Activated T-cell treated with anti-CD3 and anti-CD28 coated beads, Interleukin-2, amount 50 U/mL, for 1 hour (primary cell): ENCODE measurements at places on chromosomes 4 and X.

- no peak for DNase-seq
Measured at GRCh38 chrX:82534086-82534597, 973.9 kb upstream of the POU3F4 start.

- DNase-seq = no peak
Measured at GRCh38 chr4:86497980-86498862, 95.9 kb upstream of the PTPN13 start.

GRCh38 chr4:54556587-54556986 is 101.2 kb upstream of the KIT start:
- DNase-seq = no peak

DNA sequence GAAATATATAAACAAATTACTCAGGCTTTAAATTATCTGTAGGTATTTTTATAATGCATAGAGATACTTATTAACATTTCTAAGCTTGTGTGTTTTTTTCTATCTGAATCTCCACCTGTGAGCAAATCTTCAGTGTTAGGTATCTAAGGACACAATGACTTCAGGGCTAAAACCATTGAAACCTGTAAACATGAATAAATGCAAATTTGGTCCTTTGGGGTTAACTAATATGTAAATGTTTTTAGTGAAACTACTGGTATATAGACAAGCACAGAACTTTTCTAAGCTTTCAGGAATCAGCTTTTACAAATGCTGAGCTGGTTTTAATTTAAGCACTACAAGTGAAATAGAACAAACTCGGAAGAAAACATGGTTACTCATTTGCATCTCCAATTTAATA is 147.9 kb downstream of the FBXO8 start:
- no peak for DNase-seq

DNA sequence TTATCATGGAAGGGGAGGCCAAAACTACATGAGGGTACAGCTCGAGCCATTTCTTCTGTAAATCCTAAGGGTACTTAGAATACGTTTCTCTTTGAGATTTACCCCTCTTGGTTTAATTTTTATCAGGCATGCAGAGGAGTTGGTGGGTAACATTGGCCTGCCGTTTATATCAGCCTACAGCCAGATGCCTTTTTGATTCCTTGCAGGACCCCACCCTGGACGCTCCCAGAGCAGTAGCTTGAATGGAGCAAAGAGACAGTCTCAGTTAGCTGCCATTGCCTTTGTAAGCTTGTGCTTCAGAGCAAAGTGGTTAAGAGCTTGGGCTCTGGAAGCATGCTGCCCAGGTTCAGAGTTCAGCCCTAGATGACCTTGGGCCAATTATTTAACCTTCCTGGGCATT is 9.0 kb downstream of the DOCK11 start:
- no peak for DNase-seq

GRCh38 chr4:138696771-138697170 is 318.8 kb upstream of the NOCT start:
- no peak for DNase-seq

DNA sequence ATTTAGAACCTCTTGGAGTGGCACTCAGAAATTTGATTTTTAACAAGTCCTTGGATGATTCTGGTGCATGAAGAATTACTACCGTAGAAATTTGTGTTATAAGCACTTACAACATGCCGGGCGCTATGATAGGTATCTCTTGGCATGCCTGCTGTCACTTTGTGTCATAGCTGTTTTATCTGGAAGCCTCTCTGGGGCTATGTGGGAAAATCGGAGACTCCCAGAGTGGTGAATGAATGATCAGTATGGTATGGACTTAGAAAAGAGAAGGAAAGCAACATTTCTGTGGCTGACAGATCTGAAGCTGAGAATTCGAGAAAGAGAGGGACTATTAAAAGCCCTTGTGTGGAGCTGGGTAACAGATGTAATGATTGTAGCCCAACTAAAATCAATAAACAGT is 177.4 kb upstream of the MAMLD1 start:
- no peak for DNase-seq

GRCh38 chrX:43269201-43269600 is 386.9 kb upstream of the MAOA start:
- no peak for DNase-seq

DNA sequence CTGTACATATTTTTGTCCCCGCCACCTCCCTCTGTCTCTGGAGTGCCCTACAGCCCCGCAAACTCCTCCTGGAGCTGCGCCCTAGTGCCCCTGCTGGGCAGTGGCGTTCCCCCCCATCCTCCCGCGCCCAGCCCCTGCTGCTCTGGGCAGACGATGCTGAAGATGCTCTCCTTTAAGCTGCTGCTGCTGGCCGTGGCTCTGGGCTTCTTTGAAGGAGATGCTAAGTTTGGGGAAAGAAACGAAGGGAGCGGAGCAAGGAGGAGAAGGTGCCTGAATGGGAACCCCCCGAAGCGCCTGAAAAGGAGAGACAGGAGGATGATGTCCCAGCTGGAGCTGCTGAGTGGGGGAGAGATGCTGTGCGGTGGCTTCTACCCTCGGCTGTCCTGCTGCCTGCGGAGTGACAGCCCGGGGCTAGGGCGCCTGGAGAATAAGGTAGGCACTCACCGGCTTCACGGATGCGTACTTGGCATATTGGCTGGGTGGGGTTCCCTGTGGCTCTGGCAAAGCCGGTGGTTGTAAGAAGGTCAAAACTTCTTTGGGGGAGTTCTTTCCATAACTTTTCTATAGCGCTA is 653 bp downstream of the HHIP start:
- DNase-seq = no peak

DNA sequence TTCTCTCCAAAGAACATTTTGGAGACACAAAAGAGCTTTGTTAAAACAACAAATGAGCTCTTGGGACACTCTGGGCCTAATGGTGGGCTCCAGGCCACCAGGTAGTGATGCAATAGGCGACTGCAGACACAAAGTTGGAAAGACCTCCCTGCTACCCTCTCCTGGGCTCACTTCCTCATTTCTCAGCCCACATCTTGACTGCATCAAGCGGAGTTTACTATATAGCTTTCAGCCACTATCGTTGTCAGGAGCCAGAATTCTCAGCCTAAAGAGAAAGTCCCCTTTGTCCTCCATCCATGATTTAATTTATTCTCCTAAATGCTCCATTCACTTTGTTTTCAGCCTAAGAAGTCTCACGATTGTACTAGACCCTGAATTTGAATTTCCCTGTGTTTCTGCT is 114.9 kb downstream of the EFHC2 start:
- no peak for DNase-seq

DNA sequence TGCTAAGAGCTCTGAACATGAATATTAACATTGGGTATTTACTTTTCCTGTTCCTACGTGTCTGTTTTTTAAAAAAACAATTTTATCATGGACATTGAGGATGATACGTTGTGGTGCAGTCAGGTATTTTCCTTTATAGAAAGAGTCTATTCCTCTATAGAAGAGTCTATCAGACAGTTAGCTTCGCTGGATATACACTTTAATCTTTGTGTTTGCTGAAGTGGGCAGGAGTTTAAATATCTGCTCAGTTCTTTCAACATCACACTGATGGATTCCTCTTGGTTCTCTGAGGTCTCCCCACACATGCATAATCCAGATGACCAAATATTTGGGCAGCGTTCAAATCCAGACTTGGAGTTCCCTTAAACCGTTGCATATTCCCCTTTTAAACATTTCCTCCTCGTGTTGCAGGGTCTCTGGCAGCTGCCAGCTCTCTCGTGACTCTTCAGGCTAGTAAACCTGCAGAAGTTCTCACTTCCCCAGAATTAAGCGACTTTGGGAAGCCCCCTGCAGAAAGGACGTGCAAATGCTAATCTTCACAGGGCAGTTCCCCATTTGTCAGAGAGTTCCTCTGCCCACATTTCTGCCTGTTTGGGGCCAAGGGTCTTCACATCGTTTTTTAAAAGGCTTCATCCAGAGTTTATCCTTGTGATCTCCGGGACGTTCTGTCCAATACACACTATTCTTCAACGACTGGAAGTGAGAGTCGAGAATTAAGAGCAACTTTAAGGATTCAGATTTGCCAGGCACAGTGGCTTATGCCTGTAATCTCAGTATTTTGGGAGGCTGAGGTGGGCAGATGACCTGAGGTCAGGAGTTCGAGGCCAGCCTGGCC is 20.5 kb upstream of the DHRSX start:
- no peak for DNase-seq

DNA sequence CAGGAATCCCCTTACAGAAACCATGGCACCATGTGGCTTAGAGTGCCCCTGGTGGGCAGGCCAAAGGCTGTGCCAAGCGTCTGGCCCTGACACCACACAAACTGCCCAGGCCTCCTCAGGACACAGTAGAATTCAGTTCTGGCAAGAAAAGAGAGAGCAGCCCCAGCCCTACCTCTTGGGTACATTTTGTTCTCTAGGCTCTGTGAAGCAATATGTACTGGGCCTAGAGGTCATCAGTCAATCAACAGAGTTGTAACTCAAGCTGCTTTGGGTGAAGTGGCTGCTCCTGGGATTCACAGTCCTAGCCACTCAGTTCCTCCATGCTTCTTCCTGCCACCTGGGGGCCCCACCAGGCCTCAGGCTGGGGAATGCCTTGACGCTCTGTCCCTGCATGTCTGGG is 158.1 kb upstream of the MAMLD1 start:
- DNase-seq = no peak

DNA sequence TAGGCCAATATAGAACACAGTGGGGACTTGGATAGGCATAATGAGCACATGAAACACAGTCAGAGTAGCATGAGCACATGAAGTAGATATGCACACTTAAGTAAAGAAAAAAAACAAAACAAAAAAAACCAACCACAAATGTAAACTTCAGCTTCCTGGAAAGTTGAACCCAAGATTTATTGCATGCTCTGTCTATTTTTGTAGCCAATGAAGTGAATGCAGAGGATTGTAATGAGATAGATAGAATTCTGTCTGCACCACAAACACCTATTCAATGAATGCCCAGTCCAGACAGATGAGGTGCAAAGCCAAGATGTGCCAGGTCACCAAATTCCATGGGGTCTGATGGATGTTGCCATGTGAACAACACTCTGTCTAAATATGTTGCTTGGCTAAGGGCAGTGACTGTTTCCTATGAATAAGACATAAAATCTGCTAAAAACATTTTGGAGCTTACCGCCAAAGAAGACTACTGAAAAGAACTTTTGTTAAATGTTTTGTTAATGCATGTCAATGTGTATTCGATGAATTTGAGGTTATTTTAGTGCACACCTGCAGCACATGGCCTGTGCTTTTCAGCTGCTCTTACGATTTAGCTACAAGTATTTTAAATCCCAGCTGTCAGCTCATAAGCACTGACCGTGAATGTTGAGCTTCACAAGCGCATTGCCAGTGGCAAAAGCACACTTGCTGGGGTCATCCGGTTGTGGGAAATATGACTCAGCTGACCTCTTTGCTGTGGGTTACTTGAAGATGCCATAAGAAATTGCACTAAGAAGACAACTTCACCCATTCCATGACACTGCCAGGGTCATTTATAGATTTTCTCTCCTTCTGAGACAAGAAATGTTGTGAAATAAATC is 374.8 kb upstream of the GNPDA2 start:
- DNase-seq = no peak

DNA sequence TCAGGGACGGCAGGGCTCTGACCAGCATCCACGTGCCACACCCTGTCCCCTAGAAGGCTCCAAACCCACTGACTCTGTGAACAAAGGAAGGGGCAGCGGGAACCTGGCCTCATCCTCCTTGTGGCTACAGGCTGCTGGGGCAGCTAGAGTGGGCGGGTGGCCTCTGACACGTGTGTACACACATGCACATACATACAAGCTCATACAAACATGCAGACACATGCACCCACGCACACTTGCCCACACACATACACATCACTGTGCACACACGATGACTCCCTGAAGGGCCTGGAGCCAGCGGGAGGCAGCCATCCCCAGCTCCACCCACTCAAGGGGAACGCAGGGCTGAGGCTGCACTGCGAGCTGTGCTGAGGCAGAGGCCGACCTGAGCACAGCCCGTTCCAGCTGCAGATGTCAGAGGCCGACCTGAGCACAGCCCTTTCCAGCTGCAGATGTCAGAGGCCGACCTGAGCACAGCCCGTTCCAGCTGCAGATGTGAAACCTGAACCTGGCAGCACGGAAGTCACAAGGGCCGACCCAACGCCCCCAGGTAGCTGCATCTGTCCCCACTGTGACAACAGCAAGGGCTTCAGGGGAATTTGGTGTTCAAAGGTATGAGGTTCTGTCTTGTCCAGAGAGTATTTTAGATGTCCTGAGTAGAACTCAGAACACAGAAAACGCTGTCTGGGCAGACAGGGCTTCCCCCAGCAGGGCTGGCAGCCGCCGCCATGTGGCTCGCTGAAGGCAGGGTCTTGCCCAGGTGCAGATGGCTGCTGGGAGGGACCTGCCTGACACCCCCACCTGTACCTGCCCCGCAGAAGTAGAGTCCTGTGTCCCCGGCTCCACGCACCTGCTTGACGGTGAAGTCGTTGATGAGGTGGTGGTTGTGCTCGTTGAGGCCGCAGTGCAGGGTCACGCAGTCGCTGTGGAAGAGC is 33.5 kb downstream of the CTBP1 start:
- DNase-seq = no peak

GRCh38 chr4:38243388-38244053 is 283.3 kb downstream of the PTTG2 start:
- no peak for DNase-seq

GRCh38 chr4:151325949-151326246 is 493 bp upstream of the SH3D19 start:
- no peak for DNase-seq

GRCh38 chr4:175671491-175671934 is 140.6 kb downstream of the GPM6A start:
- no peak for DNase-seq

DNA sequence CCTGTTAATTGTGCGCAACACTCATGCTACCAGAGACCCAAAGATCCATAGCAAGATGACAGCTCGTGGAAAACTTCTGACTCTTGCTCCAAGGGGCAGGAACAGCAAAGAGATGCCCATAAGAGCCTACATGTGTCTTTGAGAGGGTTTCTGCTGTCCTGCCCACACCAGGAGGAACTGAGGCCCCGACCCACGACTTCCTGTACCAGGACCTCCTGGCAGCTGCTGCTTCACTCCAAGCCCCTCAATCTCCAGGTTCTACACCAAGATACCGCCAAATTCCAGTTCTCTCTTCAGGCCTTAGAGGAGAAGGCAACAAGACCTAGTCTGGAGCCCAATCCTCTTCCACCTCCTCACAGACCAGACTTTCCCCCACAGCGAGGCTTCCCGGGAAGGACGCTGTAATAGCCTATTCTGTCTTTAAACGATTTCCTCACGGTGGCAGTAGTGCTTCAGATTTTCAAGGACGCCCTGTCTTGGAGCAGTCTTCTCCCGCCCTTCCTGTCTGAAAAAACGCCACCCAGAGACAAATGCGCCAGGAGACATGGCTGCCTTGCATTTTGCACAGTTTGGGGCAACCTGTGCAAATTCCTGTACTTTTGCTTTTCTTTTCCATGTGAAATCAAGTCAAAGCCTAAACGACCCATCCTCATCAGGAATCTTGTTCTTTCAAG is 230.2 kb upstream of the STK26 start:
- DNase-seq = peak; percentile 81

DNA sequence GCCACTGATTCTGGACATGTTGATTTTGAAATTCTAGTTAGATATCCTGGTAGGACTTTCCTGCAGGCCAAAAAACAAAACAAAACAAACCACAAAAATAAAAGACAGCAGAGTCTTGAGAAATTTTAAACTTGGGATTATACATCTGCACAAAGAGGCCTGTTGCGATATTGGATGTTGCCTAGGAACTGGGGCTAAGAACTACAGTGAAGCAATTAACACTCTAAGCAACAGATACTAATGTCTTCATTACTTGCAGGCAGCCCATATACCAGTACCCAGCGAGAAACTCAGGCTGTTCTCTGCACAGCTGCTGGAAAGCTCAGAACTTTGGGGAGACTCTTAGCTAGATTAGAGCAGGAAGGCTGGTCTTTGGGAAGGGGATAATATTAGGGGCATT is 69.1 kb upstream of the SCOC start:
- DNase-seq = no peak
